ENCODE measurements at places on chromosomes 7 and 10. TPM values are rescaled to one million over a fixed set of nuclear protein-coding genes. Genes with fewer than 3 reads are reported as not detected.

EEPD1 gene
- total RNA-seq: 27.6 TPM

PLXDC2 gene
- total RNA-seq: 0.38 TPM

ASAH2 gene
- total RNA-seq: 1.9 TPM

SLC35B4 gene
- 19.6 TPM for total RNA-seq

WDR86 gene
- 0.72 TPM for total RNA-seq

SP8 gene
- not detected for total RNA-seq

TEX36 gene
- not detected for total RNA-seq

UBE2D1 gene
- 23.3 TPM for total RNA-seq

DNA sequence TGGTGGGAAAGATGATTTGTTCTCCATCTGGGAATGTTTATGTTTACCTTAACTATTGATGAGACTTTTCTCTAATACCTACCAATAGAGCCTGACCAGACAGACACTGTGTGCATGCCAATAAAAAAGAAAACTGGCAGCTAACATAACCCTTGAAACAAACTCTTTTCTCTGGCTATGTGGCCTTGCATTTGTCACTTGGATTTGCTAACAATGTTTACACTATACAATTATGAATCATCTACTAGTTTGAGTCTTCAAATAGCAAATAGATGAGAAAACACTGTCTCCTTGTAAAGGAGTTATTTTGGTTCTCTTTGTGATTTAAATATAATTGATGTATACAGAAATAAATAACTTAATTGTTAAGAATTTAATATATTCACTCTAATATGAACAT, 273.1 kb downstream of the SEMA3D start:
- no peak for DNase-seq

GRCh38 chr10:43846968-43847367, 198.3 kb upstream of the ZNF32 start:
- DNase-seq: no peak

GRCh38 chr10:118918587-118918986, 110.9 kb upstream of the NANOS1 start:
- no peak for DNase-seq

GRCh38 chr7:2214636-2215035, 18.1 kb downstream of the MAD1L1 start:
- DNase-seq: no peak

- DNase-seq: no peak
Observed at GRCh38 chr10:45257600-45257999, 57.8 kb downstream of the OR13A1 start.

GRCh38 chr10:10043083-10043482, 974.6 kb upstream of the CELF2 start:
- no peak for DNase-seq

- no peak for DNase-seq
Observed at GRCh38 chr7:137956183-137956582, 45.7 kb downstream of the CREB3L2 start.

- DNase-seq: no peak
Observed at GRCh38 chr10:61169294-61169693, 225.3 kb upstream of the RHOBTB1 start.

DNA sequence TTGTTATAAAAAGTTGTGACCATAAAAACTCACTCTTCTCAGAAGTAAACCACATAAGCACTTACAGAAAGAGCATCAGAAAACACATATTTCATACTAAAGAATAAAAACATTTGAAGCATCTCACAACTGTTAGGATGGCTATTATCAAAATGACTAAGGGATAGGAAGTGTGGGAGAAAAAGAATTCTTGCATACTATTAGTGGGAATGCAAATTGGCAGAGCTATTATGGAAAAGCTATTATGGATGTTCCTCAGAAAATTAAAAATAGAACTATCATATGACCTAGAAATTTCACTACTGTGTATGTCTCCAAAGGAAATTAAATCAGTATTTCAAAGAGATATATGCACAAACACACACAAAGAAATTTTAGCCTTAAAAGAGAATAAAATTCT, 25.2 kb upstream of the POT1 start:
- no peak for DNase-seq

DNA sequence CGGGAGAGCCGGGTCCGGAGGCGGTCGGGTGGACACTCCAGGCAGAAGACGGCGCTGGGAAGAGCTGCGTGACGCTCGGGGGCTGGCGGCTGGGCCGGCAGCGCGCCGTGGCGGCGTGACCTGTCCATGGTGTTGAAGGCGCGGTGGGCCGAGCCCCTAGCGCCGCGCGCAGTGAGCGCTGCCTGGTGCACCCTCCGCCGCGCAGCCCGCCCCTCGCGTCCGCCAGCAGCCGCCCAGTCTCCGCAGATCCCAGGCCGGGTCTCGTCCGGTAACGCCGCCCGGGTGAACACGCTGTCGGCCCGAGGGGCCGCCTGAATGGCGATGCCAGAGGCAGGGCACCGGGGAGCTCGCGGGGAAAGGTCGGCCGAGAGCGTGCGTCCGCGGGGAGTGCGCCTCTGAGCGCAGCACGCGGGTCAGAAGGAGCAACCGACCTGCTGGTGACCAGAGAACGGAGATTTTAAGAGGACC, 657 bp upstream of the TMEM178B start:
- peak; percentile 40 for DNase-seq

GRCh38 chr10:98269435-98269912, 1.5 kb upstream of the LOXL4 start:
- peak; percentile 92 for DNase-seq

- DNase-seq: no peak
Observed at GRCh38 chr7:93757426-93757825, 133.1 kb downstream of the TFPI2 start.

GRCh38 chr7:114273218-114273617, 141.4 kb upstream of the FOXP2 start:
- DNase-seq: no peak

- DNase-seq: peak; percentile 7
Observed at GRCh38 chr10:122282909-122283308, 11.8 kb downstream of the BTBD16 start.

DNA sequence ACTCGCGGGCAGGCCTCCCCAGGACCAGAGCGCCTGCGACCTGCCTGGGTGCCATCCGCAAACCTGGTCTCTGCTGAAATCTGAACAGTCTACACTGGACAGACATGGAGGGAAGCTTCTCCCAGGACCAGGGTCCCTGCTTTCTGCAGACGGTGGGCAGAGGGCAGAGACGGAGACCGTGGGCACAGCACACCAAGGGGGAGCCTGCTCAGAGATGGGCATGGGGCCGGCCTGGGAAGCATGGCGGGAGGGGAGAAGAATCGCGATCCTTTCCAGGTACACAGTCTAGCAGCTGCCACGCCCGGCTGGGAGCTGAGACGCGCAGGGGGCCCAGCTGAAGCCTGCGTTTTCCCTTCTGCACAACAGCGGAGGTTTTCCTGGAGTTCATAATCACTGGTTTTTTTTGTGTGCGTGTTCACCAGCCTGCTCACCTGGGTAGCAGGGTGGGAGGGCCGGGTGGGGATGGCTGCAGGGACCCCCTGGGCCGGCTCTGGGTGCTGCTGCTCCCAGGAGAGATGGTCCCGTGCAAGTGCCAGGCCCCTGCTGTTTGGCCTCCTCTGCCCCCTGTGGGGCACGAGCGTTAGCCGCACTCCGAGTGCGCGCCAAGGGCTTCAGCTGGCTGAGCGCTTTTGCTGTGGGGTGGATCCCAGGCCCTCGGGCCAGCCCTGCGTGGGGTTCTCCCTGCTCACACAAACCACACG, 448.8 kb downstream of the DNAJB6 start:
- no peak for DNase-seq

Measured in SJSA1 (cell line).